ENCODE measurements at places on chromosomes 5 and 9.

DNA sequence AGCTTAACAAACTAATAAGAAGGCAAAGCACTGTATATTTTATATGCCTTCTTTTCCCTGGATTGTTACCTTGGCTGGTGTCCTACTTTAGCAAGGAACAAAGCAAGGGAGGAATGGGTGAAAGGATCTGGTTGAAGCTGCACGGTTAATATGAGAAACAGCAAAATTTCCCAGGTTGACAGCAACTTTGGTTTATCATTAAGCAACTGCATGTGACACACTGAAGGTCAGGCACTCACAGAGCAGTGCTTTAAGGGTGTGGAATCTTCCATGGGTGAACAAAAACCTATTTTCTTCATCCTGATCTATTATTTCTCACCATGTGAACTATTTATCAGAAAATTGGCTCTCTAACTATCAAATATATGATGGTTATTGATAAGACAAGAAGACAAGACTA is 109.0 kb upstream of the ATP10B start:
- no peak for DNase-seq

DNA sequence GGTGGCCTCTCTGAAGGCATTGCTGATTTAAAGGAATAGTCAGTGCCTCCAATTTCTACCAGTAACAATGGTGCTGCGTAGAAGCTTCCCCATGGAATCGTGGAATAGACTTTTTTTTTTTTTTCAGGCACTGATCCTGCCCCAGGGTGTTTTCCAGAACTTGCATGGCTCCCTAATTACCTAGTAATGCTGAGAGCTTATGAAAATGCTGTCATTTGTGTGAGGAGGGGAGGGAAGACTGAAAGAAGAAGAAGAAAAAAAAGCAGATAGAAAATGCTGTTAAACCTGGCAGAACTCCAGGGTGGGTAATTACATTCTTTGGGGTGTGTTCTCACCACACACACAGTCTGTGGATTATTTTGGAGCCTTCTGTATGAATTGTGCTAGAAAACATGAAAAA is 4.8 kb upstream of the GRIA1 start:
- DNase-seq, result no peak

- DNase-seq, result no peak
Measured at GRCh38 chr9:25658571-25658970, 19.7 kb downstream of the TUSC1 start.

GRCh38 chr9:75855509-75855908 is 35.0 kb upstream of the PCSK5 start:
- DNase-seq, result no peak

DNA sequence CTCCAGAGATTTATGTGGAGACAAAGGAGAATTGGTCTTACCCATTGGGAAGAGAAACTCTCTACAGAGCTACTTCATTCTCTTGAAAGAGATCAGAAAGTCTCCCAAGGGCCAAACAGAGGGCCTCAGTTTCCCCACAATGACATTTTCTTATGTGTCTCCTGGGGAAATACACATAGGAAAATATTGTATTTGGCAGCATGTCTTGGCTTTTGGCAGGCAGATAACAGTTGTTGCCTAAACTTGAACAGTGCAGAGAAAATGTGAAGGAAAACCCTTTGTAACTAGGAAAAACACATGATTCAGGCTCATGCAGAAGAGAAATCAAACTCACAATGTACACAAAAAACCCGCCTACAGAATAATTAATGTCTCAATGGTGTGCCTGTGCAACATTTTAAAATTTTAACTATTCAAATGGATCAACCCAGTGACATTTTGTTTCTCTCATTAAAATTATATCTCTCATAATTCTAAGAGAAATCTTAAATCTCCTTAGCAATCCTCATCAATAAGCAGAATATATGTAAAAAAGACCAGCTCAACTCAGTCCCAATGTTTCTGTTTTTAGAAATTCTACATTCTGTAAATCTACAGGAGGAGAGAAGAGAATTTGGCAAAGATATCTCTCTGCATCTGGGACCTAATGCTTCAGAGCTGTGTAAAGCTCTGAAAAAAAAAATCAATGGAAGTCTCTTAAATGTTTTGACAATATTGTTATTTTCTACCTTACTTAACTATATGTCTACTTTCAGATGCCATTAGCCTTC is 205.1 kb downstream of the ADAMTSL1 start:
- DNase-seq, result no peak

- DNase-seq, result no peak
Measured at GRCh38 chr5:40210694-40211093, 469.0 kb upstream of the PTGER4 start.

- DNase-seq, result no peak
Measured at GRCh38 chr5:9354336-9355081, 191.4 kb downstream of the SEMA5A start.

- no peak for DNase-seq
Measured at GRCh38 chr5:127832067-127832466, 128.9 kb downstream of the CCDC192 start.

- no peak for DNase-seq
Measured at GRCh38 chr5:122858451-122858850, 13.0 kb downstream of the SNX24 start.

- DNase-seq, result no peak
Measured at GRCh38 chr5:172885597-172886340, 51.7 kb downstream of the ERGIC1 start.

- DNase-seq, result no peak
Measured at GRCh38 chr5:14580398-14581034, 1.1 kb upstream of the OTULINL start.

GRCh38 chr9:83185488-83186154 is 122.7 kb upstream of the RASEF start:
- no peak for DNase-seq

DNA sequence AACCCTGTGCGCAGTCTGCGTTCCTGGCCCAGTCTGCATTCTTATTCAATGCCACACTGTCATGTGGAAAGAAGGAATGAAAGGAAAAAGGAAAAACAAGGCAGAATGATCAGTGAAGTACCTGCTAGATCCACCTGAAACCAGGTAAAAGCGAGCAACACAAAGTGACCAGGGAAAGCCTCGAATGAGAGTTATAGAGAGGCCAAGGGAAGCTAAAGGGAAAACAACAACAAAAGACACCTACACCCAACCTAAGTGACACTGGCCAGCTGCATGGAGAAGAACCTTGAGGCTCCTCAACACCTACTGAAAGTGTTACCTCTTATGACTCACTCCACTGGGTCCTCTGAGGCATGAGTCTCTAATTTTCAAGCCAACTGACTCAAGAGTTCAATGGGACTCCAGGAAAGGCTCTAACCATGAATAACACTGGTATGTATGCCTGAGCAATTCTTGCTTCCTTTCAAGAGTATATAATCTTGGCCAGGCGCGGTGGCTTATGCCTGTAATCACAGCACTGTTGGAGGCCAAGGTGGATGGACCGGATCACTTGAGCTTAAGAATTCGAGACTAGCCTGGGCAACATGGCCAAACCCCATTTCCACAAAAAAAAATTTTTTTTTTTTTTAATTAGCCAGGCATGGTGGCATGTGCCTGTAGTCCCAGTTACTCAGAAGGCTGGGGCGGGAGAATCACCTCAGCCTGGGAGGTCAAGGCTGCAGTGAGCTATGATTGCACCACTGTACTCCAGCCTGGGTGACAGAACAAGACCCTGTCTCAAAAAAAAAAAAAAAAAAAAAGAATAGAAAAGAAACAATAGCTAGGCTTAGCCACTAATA is 29.0 kb downstream of the MTMR12 start:
- DNase-seq, result no peak

- DNase-seq, result no peak
Measured at GRCh38 chr5:44807269-44807668, 1.5 kb upstream of the MRPS30 start.

DNA sequence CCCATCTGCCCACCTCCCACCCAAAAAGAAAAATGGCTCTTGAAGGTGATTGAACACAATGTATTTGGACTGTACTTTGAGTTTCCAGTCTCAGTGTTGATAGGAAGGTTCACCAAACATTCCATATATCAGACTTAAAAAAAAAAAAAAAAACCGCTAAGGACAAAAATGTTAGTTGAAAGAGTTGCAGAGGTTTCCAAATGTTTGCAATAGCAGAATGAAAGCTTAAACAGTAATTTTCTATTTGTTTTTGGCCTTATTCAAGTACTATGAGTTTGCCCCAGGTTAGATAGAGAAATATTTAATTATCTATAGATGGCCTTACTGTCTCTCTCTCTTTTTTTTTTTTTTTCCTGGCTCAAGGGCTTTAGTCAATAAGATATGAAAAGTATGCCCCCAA is 6.1 kb downstream of the LRRTM2 start:
- no peak for DNase-seq

- DNase-seq, result no peak
Measured at GRCh38 chr9:91908746-91909145, 41.3 kb downstream of the ROR2 start.

GRCh38 chr5:143177263-143177983 is 226.1 kb downstream of the NR3C1 start:
- no peak for DNase-seq

DNA sequence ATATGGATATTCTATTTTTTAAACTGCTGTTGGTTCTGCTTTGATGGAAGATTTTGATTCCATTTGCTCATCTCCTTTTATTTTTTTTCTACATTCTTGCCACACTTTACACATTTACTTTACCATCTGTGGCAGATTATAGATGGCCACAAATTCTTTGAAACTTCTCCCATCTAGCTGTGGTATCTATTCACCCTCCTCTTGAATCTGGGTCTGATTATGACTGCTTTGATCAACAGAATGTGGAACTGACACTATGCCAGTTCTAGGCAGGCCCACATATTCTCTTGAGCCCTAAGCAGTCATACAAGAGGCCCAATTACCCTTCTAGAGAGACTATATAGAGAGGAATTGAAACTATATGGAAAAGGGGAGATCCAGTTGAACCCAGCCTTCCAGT is 439.0 kb upstream of the PTGER4 start:
- no peak for DNase-seq

DNA sequence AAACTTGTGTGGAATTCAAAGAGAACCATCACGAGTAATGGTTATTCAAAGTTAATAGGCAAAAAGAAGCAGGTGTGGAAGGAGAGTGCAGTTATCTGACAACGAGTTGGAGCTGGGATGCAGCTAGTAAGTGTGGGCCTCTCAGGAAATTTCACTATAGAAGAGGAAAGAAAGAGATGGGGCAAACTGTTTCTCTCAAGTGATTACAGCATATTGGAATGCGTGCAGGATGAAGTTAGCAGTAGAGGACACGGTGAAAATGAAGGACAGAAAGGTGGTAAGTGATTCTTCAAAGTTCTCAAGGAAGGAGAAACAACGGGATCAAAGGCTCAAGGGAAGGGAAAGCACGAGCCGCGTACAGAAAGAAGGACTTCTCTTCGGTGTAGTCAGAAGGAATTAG is 84.0 kb downstream of the ADAMTS12 start:
- DNase-seq, result no peak

DNA sequence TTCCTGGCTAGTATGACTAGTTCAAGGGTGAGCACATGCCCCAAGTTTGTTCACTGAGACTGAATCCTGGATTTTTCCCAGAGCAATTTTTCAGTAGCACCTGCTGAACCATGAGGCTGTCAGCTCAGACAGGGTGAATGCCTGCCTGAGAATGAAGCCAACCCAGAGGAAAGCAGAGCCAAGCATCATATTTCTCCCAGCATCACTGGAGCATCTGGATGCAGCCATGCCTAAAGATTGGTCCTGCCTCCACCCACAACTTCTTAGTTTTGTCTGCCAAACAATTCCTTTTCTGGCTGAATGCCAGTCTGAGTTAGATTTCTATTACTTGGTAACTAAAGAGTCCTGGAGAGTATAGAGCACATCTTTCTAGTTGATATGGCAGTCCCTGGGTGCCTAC is 343.6 kb downstream of the CSNK1G3 start:
- DNase-seq, result no peak

DNA sequence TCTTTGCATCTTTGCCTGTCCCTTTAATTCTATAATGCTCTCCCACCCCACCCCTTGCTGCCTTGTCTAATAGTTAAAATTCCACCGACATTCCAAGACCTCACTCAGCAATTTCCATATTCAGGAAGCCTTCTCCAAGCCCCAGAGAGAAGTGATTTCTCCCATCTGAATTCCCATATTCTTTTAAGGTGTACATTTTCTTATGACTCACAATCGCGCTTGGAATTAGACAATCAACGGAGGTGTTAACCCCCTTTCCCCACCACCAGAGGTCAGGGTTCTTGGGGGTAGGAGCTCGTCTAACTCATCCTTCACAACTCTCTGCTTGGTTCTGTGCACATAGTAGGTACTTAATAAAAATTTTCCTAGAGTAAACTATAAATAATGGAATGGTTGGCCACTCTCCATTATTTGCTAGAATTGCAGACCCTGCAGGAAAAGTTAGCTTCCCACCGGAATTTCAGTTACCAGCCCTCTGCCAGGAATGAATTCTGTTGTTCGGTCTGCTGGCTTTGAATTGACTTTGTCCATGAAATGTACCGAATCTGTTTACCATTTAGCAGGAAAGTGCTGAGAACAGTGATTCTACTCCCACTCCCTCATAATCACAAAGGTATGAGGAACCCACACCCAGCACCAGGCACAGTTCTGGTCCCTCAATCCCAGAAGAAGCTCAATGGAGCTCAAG is 5.0 kb downstream of the KCNIP1 start:
- DNase-seq, result no peak

- no peak for DNase-seq
Measured at GRCh38 chr9:135683401-135684034, 15.8 kb downstream of the SOHLH1 start.

DNA sequence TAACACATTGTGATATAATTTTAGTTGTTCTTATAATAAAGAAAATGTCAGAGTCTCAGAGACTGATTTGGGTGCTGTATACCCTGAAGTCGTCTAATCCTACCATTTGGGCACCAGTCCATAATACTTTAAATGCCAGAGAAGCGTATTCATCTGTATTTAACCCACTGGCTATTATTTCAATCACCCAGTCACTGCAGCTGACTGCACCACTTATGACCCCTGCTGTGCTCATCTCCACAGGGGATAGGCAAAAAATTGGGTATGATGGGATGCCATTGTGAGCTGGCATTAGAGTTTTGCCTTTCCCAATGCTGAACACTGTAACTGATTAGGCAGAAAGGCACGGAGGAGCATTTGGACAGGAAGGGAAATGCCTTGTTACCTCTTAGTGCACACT is 599.7 kb downstream of the CAAP1 start:
- no peak for DNase-seq

- peak; percentile 41 for DNase-seq
Measured at GRCh38 chr5:148912714-148913398, 86.4 kb downstream of the ADRB2 start.

- no peak for DNase-seq
Measured at GRCh38 chr5:88555674-88556073, 287.0 kb upstream of the TMEM161B start.

- DNase-seq, result no peak
Measured at GRCh38 chr9:137254624-137255447, at the start of gene NELFB. Gene NELFB, plus strand, starts transcription at chr9:137255327.

- DNase-seq, result no peak
Measured at GRCh38 chr9:93041108-93041802, 17.2 kb upstream of the SUSD3 start.

GRCh38 chr5:132825033-132825833 is 5.2 kb downstream of the SHROOM1 start:
- DNase-seq, result no peak

- DNase-seq, result no peak
Measured at GRCh38 chr9:121902461-121903135, 190.5 kb downstream of the TTLL11 start.

- DNase-seq, result peak; percentile 48
Measured at GRCh38 chr9:128917151-128917849, 3.5 kb upstream of the PHYHD1 start.

GRCh38 chr9:88477300-88477751 is 57.7 kb upstream of the NXNL2 start:
- DNase-seq, result no peak
